ENCODE measurements at places on chromosomes 1 and 21.
A peak's percentile ranks its signal among the peaks of the same experiment; 100 is the strongest.

DNA sequence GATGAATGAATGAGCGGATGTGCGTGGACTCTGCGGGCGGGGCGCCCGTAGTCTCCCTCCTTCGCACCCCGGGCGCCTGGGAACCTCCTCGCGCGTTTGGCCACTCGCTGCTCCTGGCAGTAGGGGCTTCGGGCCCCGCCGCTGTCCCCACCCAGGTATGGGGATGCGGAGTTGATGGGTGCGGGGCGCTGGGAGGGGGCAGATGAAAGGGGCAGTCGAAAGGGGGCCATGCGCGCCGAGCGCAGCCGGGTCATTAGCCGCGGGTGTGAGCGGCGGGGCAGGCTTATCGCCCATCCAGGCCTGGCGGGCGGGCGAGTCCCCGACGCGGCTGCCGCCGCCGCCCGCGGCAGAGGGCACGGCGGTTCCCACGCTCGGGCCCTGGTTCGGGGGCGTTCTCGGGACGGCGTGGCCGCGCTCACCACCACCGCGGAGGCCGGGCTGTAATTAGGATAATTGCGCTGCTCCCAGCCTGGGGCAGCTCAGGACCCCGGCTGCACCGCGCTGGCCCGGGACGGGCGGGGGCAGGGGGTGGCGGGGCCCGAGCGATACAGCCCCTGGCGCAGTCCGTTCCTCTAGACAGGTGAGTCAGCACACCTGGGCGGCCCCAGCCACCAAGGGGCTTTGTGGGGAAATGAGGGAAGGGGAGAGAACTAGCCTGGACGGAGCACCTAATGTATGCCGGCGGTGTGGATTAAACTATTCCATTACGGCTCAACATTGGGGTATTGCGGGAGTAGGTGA is 22.1 kb upstream of the CITED4 start:
- DNase-seq, result no peak

GRCh38 chr1:201895913-201896807 is 7.5 kb downstream of the SHISA4 start:
- peak; percentile 85 for DNase-seq

- no peak for DNase-seq
Measured at GRCh38 chr1:43043695-43044094, 85.0 kb upstream of the SLC2A1 start.

- no peak for DNase-seq
Measured at GRCh38 chr21:35438643-35439404, 389.7 kb upstream of the RUNX1 start.

Data from HFFc6 (cell line).